CD4-positive, alpha-beta T cell treated with Interleukin-4 for 1 hour (primary cell): ENCODE measurements at places on chromosomes 1 and 21.
A peak's percentile ranks its signal among the peaks of the same experiment; 100 is the strongest.

DNA sequence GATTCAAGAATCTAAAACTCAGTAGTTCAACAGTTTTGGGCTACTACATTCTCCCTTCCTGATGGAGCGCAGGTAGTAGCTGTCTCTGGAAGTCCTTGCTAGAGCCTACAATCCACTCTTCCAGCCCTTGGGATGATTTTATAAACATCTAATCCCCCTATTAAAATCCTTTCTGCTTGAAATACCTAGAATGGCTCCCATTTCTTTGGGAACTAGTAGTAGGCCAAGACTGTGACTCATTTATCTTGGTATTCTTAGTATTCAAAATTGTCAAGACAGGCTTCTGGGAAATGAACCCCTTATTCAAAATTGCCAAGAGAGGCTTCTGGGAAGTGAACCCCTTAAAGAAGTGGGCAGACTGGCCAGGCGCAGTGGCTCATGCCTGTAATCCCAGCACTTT, 142.5 kb upstream of the FGGY start:
- no peak for DNase-seq

DNA sequence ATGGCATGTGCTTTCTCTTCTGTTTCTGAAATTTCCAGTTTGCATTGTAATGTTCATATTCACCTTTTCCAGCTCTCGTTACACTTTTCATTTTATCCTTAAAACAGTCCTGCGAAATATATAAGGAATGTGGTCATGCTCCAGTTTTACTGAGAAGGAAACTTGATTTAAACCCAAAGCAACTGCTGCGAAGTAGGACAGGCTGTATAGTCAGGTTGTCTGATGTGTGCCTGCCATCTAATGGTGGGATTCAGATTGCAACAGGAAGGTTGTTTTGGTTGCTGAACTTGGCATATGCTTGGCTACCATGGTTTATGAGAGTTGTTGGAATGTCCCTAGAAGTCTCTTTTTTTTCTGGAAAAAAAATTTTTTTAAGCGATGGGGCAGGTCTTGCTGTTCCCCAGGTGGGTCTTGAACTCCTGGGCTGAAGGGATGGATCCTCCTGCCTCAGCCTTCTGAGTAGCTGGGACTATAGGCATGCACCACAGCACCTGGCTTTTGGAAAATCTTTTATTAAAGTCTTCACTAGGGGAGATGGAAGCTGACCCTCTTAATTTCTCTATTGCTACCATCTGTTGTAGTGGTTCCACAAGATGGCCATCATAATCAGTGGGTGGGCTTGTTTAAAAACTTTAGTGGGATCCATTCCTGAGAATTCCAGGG, 86.9 kb downstream of the UCK2 start:
- peak; percentile 79 for DNase-seq

DNA sequence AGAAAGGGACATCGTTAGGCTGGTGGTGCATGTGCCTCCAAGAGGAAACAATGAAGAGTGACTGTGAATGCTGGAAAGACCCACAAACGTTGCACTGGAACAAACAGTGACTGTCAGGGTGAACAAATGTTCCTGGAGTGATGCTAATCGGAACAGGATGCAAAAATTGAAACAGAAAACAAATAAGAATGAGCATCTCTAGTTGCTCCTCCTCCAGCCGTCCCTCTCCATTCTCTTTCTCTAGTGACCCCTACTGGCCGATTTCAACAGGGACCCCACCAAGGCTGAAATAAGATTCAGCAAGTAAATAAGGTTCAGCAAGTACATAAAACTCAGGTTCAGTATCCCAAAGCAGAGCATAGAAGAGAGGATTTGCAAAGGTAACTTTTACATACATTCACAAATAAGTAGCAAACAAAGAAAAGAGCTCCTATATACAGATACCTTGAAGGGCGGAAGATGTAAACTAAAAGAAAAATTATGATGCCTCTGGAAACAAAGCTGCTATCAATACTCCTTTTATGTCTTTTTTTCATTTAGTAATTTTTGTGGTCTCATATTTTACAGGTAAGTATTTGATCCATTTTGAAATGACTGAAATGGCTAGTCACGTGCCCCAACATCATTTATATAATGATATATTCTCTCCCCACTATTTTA, 836.1 kb upstream of the ADAMTS5 start:
- DNase-seq, result peak; percentile 6

DNA sequence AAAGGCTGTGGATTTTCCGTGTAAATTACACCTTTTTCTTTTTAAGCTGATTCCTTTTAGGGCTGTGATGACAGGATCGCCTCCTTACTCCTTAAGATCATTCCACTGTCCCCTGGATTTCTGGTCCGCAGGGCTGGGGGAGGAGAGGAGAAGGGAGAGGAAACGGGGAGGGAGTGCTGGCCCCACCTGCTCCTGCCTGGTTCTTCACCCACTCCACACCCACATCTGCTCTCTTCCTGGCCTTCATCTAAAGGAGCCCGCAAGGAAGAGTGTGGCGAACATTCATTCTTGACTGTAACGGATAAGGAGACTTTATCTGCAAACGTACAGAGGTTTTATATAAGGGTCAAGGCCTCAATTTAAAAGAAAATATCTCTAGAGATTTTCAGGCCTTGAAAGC, 242.0 kb downstream of the RHOU start:
- DNase-seq, result no peak

DNA sequence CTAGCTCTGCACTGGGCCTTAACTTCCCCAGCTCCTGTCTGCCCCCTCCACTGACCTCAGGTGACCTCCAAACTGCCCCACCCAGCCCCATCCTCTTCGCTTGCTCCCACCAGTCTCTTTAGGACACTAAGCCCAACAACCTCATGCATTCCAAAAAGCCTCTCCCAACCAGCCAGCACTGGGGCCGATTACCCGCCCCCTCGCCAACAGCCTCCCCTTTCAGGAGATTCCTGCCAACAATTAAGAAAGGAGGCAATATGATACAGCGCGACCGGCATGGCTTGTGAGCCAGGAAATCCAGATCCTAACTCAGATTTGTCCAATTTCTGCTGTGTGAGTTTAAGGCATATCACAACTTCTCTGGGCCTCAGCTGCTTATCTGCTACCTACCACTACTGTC, 14.7 kb downstream of the KANK4 start:
- DNase-seq, result no peak

DNA sequence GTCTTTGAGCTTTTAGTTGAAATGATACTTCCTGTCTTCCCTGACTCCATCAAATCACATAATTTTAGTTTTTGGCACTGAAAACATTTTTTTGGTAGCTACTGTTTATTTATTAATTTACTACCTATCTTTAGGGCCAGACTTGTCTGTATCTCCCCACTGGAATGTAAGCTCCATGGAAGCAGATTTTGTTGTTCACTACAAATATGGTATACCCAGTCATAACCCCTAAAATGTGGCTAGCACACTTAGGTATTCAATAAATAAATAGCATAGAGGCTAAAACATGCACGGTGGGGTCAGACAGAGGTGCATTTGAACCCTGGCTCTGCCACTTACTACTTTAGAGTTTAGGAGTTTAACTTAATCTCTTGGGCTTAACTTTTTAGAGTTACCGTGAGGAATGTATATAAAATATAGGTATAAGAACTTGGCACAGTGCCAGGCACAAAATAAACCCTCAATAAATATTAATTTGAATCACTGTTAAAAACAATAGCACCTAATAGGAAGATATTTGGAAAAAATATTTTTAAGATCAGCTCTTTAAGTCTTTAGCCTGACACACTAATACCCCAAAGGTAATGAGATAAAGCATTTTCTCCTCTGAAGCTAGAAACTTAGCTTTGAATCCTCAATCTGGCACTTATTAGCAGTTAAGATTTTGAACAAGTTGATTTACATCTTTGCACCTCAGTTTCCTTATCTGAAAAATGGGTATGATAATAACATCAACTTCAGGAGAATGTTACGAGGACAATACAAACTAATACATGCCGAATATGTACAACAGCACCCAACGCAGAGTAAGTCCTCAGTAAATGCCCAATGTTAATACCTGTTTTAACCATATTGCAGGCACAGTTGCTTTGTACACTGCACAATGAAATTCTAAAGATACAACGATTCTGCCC, 59.6 kb upstream of the HP1BP3 start:
- DNase-seq, result no peak

- no peak for DNase-seq
These were observed 649.5 kb upstream of the ADGRL2 start for GRCh38 chr1:81151206-81151605.

DNA sequence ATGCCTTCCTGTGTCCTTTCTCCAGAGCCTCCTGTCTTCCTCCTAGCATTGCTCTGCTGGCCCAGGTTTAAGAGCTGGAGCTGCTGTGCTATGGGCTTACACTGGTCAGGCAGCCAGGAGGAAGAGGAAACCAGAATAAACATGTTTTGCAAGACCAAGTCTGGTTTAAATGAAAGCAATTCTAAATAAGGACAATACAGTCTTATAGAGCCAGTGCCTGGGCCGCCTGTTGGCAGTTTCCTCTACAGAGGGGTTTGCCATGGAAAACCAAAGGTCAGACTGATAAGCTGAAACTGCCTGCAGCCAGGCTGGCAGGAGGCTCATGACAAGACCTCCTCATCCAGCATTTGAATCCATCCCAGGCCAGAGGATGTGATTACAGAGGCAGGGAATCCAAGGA, 92.9 kb upstream of the FGGY start:
- DNase-seq, result no peak

- no peak for DNase-seq
These were observed 489 bp downstream of the ACTN2 start for GRCh38 chr1:236686815-236687160.

GRCh38 chr1:18948048-18948912, 8.2 kb downstream of the IFFO2 start:
- peak; percentile 71 for DNase-seq

- DNase-seq, result no peak
These were observed 6.9 kb downstream of the TRABD2B start for GRCh38 chr1:47990286-47990685.

DNA sequence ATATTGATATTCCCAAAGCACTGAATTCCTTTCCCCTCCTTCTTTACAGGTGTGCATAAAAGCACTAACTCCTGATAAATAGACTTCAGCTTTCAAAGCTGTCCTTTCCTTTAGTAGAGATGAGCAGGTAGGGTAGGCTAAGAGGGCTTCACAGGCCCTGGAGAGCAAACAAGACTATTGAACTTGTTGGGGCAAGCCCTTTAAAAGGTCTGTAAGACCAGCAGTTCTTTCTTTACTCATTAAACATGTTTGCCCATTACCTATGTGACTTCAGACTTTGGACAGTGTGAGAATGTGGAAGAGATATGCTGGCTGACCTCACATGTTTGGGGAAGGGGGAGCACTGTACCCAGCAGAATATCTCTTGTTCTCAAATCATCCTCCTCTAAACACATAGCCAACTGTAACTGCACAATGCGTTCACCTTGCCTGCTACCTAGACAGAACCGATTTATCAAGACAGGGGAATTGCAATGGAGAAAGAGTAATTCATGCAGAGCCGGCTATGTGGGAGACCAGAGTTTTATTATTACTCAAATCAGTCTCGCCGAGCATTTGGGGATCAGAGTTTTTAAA, 27.1 kb upstream of the HAO2 start:
- no peak for DNase-seq

DNA sequence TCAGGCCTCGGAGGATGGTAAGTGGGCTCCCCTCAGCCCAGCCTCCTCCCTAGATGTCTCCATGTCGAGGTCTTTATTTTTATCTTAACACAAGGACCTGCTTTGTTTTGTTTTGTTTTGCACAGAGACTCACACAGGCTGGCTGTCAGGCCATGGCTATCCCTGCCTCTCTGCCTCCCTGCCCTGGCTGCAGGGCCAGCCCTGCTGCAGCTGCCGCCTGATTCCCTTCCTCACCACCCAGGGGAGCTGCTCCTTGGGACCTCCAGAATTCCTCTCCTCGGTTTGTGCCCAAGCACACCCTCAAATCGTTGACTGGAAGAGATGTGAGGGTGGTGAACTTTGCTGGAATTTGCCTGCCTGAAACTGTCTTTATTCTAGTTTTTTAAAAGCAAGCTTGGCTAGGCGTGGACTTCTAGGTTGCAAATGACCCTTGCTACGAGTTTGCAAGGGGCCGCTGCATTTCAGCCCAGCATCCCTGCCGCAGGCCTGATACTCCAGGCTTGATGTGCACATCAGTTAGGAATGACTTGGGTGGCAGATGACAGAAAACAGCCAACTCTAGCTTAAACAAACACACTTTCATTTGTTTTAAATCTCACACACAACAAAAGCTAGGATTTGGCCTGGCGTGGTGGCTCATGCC, 37.1 kb downstream of the WNT9A start:
- no peak for DNase-seq

GRCh38 chr1:113684153-113684541, 75.1 kb downstream of the PHTF1 start:
- DNase-seq, result no peak

GRCh38 chr1:48093696-48094528, 96.7 kb upstream of the TRABD2B start:
- peak; percentile 69 for DNase-seq

GRCh38 chr1:76876655-76877395, 9.5 kb downstream of the ST6GALNAC5 start:
- DNase-seq, result no peak
